ENCODE measurements at places on chromosomes 12 and 14.

GRCh38 chr14:102424923-102425322 is 62.2 kb downstream of the TECPR2 start:
- DNase-seq, result no peak

DNA sequence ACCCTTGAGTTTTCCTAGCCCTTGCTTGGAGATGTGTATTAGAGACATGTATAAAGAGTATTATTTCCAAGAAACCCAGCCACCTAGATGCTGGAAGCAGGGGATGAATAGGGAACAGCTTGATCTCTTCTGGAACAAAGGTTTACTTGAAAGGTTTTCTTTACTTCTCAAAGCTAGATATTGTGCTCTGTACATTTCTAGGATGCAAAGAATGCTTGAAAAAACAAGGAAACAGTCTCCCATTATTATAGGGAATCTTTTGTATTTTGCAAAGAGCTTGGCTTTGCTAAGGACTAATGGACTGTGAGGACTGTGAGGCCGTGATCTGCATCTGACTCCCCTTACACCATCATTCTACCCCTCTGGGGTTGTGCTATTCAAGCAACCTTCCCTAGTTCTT is 77.9 kb downstream of the PRICKLE1 start:
- no peak for DNase-seq

GRCh38 chr12:131471271-131471905 is 239.5 kb upstream of the SFSWAP start:
- no peak for DNase-seq

GRCh38 chr14:102008891-102009290 is 44.5 kb downstream of the DYNC1H1 start:
- no peak for DNase-seq

- no peak for DNase-seq
Observed at GRCh38 chr12:3319723-3320492, 171.1 kb upstream of the PRMT8 start.

DNA sequence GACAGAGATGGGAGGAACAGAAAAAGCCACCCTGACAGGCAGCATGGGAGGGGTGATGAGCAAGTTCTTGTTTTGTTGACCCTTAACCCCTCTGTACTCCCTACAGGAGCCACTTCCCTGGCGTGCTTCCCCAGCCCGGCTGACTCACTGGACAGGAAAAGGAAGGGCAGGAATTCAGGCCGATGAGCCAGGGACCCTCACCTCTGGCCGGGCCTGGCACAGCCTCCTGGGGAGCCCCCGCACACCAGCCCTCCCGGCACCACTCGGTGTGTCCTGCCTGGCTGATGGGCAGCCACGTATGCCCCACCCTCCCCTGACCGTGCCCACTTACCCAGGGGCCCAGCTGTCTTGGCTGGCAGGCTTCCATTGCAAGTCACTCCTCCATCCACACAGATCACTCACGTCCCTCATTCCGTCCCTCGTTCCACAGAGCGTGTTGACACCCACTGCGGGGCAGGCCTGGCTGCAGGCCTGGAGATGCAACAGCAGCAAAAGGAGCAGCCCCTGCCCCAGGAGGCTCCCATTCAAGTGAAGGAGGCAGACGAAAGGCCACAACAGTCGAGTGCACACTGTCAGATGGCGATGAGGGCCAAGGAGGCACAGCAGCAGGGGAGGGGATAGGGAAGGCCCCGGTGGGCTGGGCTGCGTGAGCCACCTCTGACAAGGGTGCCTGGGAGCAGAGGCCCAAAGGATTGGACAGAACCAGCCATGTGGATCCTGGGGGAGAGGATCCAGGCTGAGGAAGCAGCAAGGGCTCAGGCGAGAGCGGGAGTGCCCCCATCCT is 19.7 kb upstream of the CD9 start:
- DNase-seq, result no peak

GRCh38 chr12:113485330-113485729 is 13.7 kb upstream of the LHX5 start:
- no peak for DNase-seq

DNA sequence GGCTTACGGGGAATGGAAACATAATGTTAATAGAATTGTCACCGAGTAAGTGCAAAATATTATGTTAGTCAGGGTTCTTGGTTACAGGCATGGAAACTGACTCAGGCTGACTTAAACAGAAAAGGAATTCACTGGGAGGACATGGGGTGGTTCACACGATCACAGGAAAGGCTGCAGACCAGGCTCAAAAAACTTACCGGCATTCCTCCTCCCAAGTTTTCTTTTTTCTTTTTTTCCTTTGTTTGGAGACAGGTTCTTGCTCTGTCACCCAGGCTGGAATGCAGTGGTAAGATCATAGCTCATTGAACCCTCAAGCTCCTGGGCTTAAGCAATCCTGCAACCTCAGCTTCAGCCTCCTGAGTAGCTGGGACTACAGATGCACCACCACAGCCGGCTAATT is 11.9 kb upstream of the UBE2N start:
- DNase-seq, result no peak

GRCh38 chr12:131425112-131426075 is 285.5 kb upstream of the SFSWAP start:
- DNase-seq, result no peak

All from NCI-H345 (cell line).